ENCODE measurements at places on chromosomes 7 and 10. TPM values are rescaled to one million over a fixed set of nuclear protein-coding genes. Genes with fewer than 3 reads are reported as not detected.
A peak's percentile ranks its signal among the peaks of the same experiment; 100 is the strongest.

The EN2 gene
- 0.69 TPM for total RNA-seq

The VSTM2A gene
- not detected for total RNA-seq

DNA sequence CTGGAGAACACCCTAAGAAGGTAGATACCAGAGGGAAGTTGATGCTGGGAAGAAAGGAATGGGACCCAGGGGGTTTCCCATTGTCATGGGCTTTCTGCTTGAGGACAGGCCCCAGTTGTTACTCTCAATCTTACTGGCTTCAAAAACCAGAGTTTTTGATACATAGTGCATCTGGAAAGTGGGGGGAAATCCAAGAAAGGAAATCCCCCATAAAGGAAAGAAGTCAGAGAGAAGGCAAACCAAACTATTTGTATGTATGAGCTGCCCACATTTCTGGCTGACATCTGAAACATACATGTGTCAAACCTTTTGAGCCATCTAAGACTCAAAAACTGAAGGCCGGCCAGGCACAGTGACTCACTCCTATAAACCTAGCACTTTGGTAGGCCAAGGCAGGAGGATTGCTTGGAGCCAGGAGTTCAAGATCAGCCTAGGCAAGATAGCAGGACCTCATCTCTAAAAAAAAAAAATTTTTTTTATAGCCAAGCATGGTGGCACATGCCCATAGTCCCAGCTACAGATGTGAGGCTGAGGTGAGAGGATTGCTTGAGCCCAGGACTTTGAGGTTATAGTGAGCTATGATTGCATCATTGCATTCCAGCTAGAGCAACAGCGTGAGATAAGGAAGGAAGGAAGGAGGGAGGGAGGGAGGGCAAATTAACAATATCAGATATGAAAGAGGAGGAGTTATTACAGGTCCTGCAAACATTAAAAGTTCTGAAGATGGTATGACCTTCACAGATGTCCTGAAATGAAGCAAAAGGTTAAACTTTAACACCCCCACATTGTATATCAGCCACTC lies 6.7 kb upstream of the COA1 start:
- no peak for DNase-seq

DNA sequence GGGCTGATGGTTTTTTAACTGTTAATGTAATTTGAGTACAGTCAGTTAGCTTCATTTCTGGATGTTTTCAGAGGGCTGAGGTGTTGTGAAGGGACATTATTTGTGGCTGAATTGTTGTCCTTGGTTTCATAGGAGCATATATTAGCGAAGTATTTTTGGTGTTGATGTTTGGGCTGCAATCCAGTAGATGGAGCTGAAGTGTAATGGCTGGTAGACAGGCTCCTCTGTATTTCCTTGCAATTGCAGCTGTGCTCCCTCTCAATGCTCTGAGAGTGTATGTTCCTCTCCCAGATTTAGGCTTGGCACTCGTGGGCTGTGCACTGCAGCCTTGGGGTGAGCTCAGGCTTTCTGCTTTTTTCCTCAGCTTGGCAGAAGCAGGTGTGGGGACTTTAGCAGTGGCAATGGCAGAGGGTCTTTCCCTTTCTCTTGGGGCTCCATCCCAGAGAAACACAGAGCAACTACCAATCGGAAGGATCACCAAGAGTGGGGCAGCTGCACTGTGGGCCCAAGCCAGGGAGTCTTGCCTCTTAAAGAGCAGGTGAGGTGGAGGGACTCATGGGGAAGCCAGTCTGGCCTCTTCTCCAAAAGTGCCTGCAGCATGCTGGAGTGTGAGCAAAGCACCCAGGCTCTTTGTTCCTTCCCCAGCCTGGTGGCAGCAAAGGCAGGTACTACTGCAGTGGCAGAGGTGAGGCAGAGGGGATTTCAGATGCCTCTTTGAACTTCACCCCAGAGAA lies 544.4 kb downstream of the SH2D4B start:
- no peak for DNase-seq

- no peak for DNase-seq
These were observed 4.5 kb downstream of the CHST15 start for GRCh38 chr10:124088915-124089314.

- peak; percentile 68 for DNase-seq
These were observed 44.0 kb downstream of the COL13A1 start for GRCh38 chr10:69845574-69846292.
